Brain microvascular endothelial cell (primary cell): ENCODE measurements at places on chromosomes 12 and 14.
A peak's percentile ranks its signal among the peaks of the same experiment; 100 is the strongest.

GRCh38 chr12:88985631-88986030 lies 366.7 kb downstream of the DUSP6 start:
- no peak for DNase-seq

DNA sequence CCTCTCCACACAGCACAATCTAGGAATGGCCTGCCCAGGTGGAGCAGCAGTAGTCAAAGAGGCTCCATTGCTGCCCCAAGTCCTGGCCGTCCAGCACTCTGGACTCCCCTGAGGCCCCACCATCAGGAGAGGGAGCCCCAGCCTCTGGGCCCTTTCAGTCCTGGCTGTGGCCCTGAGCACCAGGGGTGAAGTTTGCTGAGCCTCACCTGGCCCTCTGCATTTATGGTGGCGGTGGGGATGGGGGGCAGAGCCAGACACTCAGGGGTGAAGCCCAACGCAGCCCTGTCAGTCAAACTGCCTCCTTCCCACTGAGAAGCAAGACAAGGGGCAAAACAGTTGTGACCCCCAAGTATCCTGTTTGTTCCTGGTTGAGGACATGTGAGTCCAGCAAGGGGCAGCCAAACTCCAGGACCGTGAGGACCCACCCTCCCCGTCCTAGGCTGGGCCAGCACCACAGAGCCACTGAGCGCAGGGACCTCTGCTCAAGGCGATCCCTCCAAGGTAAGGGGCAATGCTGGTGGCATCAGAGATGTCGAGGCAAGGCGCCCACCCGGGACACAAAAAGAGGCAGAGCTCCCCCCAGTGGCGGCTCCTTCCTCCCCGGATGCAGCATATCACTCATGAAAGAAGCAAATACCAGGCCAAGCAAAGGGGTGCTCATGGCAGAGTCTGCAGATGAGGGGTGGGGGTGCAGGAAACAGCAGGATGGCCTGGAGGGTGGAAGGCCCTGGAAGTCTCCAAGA lies 4.8 kb upstream of the AMN start:
- DNase-seq, result peak; percentile 17

DNA sequence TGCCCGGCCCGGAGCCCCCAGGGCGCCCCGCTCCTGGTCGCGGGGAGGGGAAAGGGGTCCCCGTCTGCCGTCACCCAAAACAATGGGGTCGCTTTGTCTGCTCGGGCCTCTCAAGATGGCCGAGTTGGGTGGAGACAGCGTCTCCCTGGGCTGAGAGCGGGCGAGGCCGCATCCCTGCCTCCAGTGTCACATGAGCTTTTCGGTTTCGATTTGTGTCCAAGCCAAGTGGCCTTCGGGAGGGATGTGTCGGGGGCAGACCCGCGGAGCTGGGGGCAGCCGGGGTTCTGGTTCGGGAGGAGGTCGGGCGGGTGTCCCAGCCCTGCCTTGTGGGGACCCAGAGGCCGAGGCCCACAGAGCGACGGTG lies 790 bp downstream of the DYNC1H1 start:
- DNase-seq, result peak; percentile 43

GRCh38 chr12:100251917-100252316 lies 15.0 kb downstream of the DEPDC4 start:
- DNase-seq, result no peak

DNA sequence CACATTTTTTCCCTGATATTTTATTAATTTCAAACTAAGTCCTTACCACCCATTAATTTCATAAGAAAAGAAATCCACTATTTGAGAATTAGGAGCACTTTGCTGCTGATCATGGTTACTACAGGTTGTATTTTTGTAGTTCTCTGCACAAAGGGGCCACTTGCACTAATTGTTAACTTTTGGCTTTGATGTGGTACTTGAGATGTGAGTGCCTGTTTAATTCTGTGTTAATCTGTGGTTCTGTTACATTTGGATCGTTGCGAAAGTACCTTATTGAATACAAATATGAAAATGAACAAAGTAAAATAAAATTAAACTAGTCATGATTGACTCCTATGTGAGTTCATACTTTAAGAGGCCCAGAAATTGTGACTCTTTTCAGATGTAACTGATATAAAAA lies 374.9 kb upstream of the RGS6 start:
- DNase-seq, result no peak

DNA sequence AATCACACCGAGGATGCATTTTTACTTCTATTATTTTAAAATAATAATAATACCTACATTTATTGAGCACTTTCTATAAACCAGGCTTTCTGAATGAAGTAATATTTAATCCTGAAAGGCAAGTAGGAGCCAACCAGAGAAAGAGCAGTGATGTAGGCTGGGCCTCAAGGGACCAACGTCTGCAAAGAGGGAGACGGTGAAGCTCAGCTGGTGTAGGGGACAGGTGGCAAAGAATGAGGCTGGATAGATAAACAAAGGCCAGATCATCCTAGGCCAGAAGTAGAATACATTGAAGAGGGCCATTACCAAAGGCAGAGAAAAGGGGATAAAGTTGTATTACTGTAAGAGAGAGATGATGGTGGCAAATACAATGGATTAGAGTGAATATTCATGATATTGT lies 810 bp upstream of the TMBIM4 start:
- DNase-seq, result no peak

DNA sequence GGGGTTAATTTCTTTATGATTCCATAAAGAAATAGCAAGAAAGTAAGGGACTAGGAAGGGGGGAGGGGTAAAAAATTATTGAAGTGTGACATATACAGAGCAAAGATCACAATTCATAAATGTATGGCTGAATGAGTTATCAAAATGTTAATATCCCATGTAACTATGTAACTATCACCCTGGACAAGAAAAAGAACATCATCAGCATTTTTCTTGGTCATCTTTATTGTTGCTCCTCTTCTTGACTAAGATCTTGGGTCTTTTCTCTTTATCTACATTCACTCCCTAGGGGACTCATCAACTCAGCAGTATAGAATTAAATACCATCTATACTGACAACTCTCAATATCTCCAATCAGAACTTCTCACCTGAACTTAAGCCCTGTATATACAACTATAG lies 57.5 kb downstream of the CAND1 start:
- no peak for DNase-seq

- DNase-seq, result peak; percentile 25
Observed at GRCh38 chr12:82383930-82384552, 25.7 kb downstream of the METTL25 start.

GRCh38 chr14:63710497-63710896 lies 17.4 kb downstream of the SGPP1 start:
- DNase-seq, result no peak

DNA sequence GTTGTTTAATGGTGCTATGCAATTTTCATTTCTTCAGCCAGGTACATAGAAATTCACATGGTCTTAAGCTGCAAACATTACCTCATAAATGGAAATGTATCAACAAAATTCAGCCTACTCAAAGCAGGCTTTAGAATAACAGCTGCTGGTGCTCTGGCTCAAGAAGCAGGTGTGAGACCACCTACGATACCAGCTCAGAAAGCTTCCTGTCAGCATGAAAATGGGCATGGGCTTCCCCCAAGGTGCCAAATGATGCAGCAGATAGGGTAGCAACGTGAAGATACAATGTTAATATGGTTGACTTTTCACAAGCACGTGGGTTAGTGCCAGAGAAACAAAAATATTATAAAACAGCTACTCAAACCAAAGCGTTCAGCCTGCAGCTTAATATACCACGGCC lies 343.4 kb upstream of the PRICKLE1 start:
- DNase-seq, result no peak

- no peak for DNase-seq
Observed at GRCh38 chr12:124740691-124741137, 123.0 kb downstream of the SCARB1 start.

GRCh38 chr14:90058876-90059458 lies 2.8 kb upstream of the KCNK13 start:
- DNase-seq, result peak; percentile 22

DNA sequence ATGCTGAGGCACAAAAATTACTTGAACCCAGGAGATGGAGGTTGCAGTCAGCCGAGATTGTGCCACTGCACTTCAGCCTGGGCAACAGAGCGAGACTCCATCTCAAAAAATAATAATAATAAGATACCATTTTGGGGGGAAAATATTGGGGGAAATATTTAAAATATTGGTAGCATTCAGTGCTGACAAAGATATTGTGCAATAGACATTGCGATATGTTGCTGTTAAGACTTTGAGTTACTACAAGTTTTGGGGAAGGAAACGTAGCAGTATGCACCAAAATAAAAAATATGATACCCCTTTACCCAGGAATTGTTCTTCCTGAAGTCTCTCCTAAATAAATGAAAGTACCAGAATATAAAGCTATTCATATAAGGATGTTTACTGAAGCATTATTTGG lies 37.7 kb upstream of the MYBPC1 start:
- DNase-seq, result no peak

DNA sequence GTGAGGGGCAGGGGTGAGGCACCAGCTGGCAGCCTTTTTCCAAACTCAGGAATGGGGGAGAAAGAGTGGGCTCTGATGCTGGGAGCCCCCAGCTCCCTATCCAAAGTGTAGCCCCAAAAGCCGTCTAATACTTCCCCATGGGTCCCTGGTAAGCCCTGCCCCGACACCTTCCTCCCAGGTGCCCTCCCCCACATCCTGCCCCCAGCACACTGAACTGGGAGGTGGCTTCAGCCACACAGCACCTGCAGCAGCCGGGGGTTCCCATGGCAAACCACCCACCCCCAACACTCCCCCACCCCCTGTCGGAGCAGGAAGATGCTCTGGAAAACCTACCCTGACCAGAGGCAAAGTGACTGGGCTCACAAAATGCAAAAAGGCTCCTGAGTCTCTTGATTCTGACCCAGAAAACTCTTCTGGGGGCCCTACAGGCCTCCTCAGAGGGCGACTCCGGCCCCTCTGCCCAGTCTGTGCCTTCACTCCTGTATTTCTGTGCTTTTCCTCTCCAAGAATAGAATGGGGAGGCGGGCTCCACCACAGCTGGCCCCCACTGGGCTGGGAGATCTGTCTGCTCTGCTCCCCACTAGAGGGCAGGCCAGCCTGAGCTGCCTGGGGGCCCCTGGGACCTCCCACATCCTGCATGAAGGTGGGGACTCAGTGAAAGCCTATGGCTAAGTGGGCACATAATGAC lies 81.6 kb downstream of the ITPK1 start:
- DNase-seq, result no peak

- no peak for DNase-seq
Observed at GRCh38 chr12:56146492-56147460, 5.6 kb upstream of the MYL6B start.

DNA sequence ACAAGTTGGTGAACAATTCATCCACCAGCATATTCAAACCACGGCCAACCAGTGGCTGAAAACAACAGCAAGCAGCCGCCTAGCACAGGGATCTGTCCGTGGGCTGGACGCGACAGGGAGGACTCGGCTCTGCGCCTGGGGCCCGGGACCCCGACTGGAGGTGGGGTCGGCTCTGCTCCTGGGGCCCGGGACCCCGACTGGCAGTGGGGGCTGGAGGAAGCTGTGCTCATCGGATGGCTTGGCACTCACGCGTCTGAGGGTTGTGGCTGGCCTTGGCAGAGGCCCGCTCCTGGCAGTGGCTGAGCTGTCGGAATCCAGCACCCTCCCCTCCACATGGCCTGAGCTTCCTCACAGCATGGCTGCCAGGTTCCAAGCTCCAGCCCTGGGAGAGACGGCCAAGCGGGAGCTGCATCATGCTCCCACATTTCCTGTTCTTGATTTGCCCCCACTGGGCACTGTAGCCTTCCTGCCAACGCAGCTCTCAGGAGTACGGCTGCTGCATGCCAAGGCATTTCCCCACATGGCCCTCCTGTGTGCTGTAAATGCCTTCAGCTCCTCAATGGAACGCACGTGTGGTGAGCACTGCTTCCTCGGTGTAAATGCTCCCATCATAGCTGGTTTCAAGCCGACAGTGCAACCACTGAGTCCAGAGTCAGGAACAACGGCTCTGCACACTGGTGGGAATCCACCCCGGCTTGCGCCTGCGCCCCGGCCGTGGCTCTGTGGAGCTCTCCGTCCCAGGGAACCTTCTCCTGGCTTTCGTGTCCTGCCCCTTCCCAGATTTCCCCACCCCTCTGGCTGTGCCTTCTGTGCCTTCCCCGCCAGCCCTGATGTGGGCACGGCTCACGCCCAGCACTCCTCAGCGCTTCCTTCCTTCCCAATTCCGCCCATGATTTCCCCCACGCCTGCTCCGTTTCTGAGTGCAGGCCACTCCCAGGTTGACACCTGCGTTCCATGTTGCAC lies 7.3 kb upstream of the GALNT9 start:
- no peak for DNase-seq

DNA sequence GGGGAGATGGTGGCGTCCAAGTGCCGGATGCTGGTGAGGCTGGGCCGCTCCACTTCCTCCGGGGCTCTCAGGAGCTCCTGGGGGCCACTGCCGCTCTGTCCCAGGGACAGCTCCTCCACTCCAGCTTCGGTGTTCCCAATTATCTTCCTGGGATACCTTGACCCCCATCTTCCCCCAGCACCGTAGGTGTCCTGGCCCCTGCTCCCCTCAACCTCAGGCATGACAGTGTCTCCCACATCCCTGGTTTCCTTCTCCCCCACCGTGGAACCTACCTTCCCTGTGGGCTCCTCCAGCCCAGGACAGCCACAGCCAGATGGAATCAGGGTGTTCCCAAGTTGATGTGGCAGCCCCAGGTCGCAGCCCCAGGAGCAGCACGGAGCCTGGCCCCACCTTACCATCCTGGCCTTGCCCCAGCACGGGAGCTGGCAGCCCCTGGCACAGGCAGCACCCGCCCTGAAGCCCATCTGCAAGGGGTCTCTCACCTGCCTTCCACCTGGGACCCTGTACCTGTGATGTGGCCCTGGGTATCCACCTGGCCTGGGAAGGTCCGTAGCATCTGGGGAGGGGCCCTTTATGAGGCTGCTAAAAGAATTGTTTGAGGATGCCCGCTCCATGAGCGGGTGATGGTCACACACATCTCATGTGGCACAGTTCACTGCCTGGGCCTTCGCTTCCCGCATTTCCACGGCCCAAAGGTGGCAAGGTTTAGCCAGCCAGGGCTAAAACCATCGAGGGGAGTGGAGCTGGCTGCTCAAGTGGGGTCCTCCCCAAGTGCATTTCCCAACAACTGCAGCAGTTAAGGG lies 4.1 kb downstream of the TMEM121 start:
- DNase-seq, result no peak

DNA sequence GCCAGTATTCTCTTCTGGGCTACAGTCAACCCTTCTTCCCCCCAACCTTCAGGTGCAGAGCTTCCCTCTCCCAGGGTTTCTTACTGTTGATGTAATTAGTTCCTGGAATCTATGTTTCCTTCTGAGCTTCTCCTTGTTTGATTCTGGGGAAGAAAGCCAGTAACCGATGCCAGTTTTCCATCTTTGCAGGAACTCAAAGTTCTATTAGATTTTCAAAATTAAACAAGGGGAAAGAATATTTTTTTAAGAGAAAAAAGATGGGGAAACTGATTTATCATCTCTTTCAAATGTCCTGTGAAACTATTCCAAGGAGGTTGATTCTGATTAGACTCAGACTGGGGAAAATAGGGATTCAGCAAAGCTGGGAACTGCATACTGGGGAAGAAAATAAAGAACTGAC lies 17.9 kb upstream of the FAM234B start:
- DNase-seq, result no peak
